ENCODE measurements at places on chromosomes 16 and 17. TPM values are rescaled to one million over a fixed set of nuclear protein-coding genes. Genes with fewer than 3 reads are reported as not detected.
A peak's percentile ranks its signal among the peaks of the same experiment; 100 is the strongest.

- no peak for DNase-seq
Measured at GRCh38 chr17:17051380-17051779, 9.1 kb downstream of the MPRIP start.

The HSD11B2 gene
- total RNA-seq, result 29.1 TPM

DNA sequence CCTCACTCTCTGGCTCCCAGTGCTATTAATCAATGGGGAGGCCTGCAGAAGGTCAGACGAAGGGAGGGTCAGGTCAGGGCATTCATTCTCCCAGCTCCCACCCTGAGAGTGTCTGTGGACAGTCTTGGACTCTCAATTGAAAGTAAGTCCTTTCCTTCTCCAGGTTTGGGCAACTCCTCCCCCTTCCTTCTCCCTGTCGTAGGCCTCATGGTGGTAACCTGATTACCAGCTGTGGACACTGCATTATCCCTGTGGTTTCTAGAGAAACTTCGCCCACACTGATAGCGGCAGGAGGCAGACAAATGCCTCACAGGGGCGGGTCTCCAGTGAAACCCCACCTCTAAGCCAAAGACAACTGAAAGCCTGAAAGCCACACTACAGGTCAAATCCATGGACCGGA is 57.7 kb upstream of the SLC25A19 start:
- no peak for DNase-seq

DNA sequence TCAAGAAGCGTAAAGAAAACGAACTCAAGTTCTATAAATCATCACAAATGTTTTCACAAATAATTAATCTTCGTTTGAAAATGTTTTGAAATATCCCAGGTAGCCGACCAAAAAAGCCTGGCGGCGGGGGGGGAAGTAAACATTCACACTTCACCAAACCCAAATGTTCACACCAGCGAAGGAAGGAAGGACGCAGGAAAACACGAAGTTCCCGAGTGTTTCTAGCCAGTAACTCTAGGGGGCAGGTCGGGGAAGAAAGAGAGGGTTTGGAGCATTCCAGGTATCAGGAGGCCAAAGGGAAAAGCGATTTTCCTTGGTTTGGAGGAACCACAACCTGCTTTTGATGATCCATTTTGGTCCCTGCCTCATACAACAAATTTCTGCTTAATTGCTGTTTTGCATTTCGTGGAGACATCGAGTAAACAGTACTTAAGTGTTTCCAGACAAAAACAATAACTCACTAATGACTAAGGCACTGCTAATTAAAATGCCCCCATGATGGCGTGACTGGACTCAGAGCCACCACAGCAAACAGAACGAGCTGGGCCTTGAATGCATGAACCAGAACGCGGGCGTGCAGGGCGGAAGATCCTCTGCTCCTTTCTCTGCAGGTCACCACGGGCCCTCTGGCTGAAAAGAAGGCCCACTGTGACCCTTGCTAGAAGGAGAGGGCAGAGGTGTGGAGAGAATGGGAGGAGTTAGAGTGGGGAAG is 16.6 kb downstream of the ZFHX3 start:
- DNase-seq, result no peak

DNA sequence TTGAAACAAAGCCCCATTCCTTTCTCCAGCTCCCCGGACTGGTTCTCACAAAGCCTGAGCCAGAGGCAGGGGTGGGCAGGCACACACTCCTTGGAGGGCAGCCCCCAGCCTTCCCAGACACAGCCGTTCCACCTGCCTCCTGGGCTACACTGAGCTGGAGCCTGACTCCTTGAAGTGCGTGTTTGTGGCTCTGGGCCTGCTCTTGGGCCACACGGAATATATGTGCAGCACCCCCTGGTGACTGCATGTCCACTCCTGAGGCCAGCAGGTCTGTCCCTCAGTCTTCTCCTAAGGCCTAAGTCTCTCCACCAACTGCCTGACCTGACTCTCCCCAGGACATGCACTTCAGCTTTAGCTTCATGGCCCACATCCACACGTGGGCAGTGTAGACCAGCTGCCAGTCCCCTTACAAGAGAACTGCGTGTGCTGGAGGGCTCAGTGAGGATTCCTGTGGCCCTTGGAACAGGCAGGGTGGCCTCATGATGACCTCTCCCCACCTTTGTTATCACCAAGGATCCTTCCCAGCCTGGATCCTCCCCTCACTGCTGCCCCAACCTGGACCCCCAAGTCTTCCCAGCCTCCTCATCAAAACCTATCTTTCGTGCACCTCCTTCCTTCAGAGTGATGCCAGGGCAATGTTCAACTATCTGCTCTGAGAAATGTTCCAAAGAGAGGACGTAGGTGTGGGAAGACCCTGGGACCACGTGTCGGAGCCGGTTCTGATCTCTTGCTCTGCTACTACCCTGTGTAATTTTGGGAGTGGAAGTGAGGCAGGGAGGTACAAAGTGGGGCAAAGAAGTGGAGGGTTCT is 12.4 kb upstream of the SLC6A2 start:
- DNase-seq, result no peak

DNA sequence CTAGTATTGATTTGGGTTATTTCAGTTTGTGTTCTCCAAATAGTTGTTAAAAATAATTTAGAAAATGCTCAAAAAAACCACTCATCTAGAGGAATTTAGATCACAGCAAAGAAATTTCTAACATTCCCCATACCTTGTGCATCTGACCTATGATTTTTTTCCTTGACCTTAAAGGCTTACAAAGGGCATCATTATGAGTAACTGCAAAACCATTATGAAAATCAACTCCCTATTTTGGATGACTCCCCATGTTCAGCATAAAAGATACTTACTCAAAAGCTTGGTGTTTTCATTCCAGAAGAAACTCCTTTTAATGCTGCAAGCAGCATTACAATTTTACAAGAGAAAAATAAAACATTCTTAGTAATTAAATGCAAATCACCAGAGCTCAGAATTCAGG is 83.2 kb downstream of the GRIN2A start:
- DNase-seq, result no peak

DNA sequence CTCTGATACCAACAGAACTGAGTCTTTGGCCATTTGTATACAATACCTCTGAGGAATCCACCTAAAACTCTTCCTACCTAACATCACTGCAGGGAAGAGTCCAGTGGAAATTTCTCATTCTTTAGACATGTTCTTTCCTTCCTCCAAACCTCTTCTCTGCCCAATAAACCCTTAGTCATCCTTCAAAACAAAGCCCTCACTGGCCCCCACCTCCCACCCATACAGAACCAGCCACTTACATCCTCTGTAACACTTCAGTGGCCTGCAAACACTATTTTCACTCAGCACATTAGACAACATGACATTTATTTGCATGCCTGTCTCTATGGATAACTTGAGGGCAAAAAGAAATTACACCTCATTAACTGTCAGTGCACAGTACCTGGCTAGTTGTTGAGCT is 200.3 kb upstream of the NOG start:
- DNase-seq, result no peak

GRCh38 chr16:87821376-87822107 is 47.8 kb downstream of the SLC7A5 start:
- no peak for DNase-seq

- no peak for DNase-seq
Measured at GRCh38 chr16:71671165-71671564, 45.2 kb downstream of the MARVELD3 start.

GRCh38 chr16:4052801-4053293 is 63.4 kb downstream of the ADCY9 start:
- peak; percentile 16 for DNase-seq

DNA sequence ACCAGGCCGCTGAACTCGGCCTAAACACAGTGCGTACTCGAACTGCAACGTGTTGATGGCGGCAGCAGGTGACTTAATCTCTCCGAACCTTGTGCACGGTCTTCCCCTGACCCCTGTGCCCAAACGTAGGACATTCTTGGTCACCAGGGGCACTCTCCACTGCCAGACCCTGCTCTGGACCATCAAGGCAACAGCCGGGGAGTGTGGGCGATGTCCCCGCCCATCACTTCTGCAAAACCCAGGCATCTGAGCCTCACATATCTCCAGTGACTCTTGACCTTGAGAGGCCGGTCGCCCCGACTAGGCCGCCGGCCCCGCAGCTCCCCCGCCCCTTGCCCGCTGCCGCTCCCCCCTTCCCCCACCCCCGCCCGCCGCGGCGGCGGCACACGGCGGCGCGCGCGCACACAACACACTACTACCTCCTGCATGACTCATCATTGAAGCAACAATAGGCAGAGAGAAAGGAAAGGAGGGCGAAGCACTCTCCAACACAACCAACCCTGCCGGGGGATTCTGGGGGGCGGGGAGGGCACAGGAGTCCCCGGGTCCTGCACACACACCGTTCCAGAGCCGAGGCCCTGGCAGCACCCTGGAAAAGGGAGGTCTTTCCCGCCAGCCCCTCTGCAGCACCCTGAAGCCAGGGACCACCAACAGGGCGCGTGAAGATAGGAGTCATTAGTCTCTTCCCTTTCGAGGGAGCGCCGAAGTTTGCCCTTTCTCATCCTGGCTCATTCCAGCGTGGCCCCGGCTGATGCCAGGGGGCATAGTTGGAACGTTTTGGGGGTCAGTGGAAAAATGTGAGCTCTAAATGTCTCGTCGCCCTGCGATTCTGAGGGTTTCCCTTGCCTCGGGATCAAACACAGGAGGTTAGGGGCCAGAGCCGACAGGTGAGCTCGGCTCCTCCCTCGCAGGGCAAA is 1.9 kb downstream of the MNT start:
- peak; percentile 60 for DNase-seq

- no peak for DNase-seq
Measured at GRCh38 chr17:11082559-11082958, 158.5 kb upstream of the SHISA6 start.

GRCh38 chr17:48505788-48506187 is 25.0 kb downstream of the HOXB1 start:
- peak; percentile 18 for DNase-seq

The TIMP2 gene
- total RNA-seq, result 377 TPM

DNA sequence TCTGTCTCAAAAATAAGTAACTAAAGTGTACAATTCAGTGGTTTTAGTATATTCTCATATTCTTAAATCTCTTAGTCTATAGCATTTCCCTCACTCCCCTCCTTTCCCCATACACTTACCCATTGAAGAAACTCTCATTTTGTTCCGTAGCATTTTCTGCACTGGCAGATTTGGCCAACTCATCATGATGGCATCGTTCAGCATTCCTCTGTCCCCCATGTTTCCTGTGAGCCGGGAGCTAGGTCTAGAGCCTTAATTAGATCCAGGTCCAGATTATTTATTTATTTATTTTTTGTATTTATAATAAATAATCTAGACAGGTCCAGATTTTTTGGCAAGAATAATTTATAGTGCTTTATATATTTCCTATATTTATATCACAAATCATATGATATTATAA is 31.0 kb downstream of the HEATR3 start:
- no peak for DNase-seq

- DNase-seq, result no peak
Measured at GRCh38 chr17:43999024-43999423, 5.4 kb upstream of the NAGS start.

- no peak for DNase-seq
Measured at GRCh38 chr17:80137131-80137530, 9.8 kb downstream of the EIF4A3 start.

DNA sequence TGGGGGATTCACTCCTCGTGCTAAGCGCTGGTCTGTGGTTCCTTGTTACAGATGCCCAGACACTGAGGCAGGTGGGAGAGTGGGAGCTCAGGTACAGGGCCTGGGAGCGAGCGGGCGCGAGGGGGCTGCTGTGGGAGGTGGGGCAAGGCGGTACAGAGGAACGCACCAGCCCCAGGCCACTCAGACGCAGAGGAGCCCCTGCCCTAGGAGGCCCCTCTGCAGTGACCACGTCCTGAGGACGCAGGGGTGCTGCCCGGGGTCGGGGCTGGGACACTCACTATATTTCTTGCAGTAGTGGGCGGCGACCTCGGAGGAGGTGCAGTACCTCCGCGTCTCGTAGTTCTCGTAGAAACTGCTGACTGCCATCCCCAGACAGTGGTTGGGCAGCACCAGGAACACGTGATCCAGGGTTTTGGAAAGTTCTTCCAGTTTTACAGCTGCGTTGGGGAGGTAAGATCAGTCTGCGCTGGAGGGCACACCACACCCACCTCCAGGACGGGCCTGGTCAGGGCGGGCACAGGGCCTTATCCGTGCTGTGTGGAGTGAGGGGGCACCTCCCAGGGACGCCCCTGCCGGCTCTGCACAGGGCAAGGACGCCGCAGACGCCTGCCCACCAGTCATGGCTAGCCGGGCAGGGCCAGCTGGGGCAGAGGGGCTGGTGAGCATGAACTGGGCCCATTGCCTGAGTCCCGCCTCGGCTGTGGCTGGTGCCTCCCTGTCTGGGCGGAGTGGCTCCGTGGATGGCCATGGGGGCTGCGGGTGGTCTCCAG is 16.3 kb upstream of the RNPS1 start:
- DNase-seq, result no peak

DNA sequence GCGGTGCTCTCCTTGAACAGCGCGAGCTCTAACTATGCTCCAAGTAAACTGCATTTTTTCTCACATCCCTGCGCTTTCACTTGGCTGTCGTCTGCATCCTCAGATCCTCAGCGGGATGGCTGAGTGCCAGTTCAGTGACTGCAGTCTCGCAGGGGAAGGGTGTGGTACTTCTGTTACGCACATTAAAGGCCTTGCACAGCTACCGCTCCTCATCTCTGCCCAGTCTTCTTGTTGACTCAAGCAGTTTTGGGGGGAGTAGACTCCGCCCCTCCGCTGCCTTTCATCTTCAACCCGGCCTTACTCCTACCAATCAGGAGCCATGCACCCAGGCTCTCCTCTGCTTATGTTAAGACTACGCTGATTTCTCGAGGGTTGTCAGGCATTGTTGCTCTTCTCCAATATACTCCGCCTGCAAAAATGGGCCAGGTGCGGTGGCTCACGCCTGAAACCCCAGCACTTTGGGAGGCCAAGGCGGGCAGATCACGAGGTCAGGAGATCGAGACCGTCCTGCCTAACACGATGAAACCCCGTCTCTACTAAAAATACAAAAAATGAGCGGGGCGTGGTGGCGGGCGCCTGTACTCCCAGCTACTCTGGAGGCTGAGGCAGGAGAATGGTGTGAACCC is 10.0 kb downstream of the ATP5PD start:
- DNase-seq, result peak; percentile 73

Data from mucosa of gallbladder (tissue), 1 donor.